IPS DF 19.7 (cell line): ENCODE measurements at places on chromosomes 1 and 21.

- no peak for DNase-seq
Observed at GRCh38 chr1:16340673-16341072, 11.6 kb downstream of the FBXO42 start.

DNA sequence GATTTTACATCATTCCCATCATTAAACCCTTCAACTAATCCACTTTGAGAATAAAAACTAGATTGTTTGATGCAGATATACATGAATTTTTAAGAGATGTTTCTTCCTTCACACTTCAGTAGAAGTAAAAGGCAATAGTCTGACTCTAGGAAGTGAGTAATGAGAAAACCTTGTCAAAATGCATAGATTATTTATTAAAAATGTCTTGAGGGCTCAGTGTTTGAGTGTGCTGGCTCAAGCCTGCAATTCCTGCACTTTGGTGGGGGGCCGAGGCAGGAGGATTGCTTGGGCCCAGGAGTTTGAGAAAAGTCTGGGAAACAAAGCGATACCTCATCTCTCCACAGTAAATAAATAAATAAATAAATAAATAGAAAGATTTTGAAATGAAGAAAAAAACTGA is 177.1 kb downstream of the NEGR1 start:
- no peak for DNase-seq

GRCh38 chr1:93692451-93692861 is 10.8 kb upstream of the BCAR3 start:
- no peak for DNase-seq

DNA sequence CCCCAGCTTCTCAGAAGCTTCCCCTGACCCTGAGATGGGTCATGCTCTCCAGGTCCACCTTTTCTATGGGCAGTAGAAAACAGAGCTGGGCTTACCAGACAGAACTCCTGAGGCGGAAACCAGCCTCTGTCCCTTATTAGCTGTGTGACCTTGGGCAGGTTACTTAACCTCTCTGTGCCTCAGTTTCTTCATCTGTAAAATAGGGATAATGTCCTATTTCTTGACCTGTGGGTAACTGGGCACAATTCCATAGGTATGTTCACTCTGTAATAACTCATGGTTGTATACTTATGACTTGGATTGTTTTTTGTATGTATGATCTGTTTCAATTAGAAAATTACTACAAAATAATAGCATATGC is 57.1 kb upstream of the EDN2 start:
- no peak for DNase-seq

DNA sequence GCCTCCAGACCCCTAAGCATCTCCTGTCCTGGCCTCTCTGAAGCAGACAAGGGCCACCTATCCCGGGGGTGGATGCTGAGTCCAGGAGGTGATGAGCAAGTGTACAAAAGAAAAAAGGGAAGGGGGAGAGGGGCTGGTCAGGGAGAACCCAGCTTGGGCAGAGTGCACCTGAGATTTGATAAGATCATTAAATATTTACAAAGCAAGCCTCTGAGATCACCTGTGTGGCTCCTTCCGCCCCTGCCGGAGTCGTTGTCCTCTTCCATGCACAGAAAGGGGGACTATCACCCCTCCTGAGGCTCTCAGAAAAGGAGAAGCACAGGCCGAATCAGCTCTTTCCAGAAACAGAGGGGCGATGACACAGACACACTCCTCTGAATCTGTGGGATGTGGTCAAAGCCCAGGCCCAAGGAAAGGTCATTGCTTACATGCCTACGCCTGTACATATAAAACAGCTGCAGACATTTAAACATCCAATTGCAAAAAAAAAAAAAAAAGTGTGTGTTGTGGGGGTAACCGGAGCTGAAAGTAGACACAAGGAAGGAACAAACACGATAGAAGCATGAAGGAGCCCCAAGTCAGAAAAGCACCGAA is 30.9 kb downstream of the PRSS38 start:
- no peak for DNase-seq

DNA sequence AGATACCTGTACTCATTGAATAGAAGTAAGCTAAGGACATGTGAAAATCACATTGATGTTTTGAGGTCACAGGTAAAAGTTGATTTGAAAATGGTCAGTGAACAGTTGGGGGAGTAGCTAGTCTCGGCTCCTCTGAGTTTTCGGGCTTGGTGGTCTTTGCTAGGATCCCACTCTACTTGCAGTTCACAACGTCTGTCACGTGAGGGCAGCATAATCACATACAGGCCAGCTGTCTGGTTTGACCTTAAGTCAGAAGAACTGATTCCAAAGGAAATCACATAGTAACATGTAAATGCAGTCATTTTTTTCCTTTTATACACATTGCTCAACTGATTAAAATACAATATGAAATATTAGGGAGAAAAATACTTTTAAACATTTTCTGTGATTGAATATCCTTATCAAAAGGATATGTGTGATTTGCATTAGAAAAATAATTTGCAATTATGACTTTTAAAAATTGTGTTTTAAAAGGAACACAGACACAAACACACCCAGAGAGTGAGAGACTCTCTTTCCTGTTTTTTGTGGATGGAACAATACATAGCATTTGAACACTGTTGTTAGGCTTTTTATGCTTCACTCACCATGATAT is 21.8 kb upstream of the PDC start:
- DNase-seq = peak; percentile 12

DNA sequence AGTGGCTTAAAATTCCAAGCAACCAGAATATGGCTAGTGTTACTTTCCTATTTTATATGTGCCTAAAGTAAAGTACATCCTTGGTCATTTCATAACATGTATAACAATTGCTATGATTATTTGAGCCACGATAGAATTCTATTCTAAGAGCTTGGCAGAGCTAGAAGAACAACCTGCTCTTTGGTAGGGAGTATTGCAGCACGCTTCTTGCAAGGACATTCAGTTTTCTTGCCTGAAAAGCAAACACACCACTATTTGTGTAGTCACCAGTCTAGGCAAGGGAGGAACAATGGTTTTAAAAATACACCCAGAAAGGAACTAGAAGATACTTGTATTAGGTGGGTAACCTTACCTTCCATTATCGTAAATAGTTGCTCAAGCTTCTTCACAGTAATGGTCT is 51.5 kb downstream of the CNST start:
- no peak for DNase-seq

GRCh38 chr1:218938259-218938658 is 235.4 kb upstream of the LYPLAL1 start:
- no peak for DNase-seq

DNA sequence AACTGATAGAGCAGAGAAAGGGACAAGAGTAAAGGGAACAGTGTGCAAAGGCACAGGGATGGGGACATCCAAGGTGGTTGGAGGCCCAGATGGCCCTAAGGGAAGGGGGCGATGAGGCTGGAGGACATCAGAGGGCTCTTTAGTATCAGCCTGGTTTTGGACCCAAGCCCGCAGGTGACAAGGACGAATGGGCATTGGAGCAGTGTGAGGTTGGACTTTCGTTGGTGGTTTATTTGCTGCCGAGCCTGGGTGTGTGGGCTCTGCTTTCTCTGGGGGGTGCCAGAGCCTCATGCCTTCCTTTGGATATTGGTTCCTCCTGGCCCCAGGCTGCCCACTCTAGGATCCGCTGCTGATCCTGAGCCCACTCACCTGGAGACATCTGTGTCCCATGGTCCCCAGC is 12.1 kb downstream of the FOXO6 start:
- DNase-seq = no peak

- no peak for DNase-seq
Observed at GRCh38 chr1:1094981-1095380, 20.9 kb upstream of the RNF223 start.

DNA sequence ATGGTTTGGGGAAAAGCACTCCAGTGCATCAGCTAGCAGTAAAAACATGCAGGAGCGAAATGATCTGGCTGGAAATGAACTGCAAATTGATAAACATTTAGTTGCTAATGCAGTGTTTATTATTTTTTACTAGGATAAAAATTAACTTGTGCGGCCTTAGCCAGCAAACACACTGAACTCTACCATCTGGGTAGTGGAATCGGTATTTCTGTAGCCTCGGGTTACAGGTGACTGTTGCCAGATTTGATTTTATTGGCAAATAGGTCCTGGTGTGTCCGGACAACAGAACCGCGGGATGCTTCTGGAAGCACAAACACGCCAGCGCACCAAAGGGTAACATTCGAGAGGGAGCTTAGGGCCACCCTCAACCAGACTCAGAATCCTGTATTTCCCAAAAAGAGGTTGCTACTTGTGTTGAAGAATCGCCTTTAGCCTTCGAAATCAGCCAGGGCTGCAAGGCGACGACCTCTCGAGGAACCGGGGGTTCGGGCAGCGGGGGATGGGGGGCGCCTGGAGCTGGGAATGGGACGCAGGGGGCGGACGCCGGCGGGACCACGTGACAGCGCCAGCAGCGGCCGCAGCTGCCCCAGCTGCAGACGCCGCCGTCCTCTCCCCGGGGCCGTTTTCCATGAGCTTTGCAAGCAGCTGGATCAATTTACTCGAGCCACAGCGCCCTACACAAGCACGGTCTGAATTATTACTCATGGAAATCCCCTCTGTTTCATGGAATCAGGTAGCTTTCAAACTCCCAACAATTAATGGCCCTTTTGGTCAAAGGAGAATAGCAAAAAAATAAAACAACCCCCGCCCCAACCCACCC is 158.8 kb downstream of the TOMM20 start:
- no peak for DNase-seq

DNA sequence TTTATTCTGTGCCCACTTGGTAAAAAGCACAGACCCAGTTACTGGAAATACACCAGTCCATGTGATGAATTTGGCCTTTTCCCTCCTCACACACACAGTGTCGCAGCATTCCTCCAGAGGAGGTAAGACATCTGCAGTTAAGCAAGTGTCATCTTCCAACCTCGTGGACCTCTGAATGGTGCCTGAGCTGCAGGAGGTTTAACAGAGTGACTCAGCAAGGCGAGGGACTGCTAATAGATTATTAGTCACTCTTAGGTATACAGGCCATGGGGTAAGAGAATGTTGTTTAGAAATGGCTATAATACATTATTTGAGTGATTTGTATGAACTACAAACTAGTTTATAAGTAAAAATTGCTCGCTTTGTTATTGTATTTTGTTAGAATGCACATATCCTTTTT is 8.6 kb upstream of the LRRC8B start:
- DNase-seq = no peak

DNA sequence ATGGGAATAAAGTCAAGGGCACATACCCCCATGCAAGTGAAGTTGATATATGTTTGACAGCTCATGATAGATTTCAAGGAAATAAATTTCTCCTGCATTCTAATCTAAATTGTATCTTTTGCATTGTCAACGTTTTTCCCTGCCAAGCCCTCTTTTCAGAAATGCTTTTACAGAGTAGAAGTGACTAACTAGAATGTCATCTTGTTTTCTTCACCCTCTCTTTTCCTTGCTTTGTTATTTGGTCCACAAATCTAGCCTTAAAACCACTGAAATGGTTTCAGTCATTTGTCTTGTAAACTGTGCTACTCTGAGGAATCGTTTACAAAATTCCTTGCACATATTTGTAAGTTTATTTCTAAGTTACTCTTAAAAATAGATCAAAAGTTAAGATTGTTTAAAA is 600.8 kb upstream of the CXADR start:
- no peak for DNase-seq

GRCh38 chr1:168466092-168466713 is 77.6 kb downstream of the XCL2 start:
- no peak for DNase-seq

DNA sequence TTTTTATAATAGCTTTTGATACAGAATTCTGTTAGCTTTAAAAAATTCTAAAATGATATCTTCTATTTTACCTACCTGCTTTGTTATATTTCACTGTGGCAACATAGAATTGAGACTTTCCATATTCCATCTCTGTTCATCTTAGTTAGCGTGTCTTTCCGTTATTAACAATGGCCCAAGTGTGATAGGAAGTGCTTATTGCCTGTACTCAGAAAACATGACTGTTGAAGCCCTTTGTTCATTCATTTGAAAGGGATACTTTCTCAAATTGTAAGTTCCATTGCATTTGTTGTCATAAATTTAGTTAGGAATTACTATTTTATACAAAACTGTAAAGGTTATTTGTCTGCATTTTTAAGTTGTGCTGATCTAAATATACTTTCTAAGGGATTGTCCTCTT is 73.1 kb downstream of the LAMC1 start:
- DNase-seq = no peak

DNA sequence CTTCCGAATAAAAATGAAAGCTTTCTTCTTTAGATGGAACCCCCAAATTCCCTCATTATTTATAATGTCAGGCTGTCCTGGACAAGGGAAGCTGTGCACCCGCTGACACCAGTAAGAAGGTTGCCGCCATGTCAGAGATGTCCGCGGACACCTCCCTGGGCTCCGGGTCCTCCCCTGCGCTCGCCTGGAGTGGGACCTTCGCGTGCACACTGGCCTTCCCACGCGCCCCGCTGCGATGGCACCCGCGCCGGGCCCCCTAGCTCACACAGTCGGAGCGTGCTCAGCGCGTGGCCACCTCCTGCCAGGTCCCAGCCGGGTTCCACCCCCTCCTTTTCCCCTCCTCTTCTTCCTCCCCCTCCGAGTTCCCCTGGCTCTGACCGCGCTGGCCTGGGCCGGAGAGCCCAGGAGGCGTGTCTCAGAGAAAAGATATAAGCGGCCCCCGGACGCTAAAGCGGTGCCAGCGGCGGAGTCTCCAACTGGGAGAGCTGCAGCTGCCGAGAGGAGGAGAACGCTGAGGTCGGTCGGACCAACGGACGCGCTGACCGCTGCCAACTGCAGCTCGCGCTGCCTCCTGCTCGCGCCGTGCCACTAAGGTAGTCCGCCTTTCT is at the start of gene G0S2:
G0S2 (plus strand) TSS at position 456 of the 608 bp plus-strand sequence. CDS start 273 bp downstream, outside the sequence.
- DNase-seq = no peak

GRCh38 chr1:156703741-156704140 is 1.6 kb downstream of the CRABP2 start:
- no peak for DNase-seq
